ENCODE measurements at places on chromosomes 7 and 10. TPM values are rescaled to one million over a fixed set of nuclear protein-coding genes. Genes with fewer than 3 reads are reported as not detected.

DNA sequence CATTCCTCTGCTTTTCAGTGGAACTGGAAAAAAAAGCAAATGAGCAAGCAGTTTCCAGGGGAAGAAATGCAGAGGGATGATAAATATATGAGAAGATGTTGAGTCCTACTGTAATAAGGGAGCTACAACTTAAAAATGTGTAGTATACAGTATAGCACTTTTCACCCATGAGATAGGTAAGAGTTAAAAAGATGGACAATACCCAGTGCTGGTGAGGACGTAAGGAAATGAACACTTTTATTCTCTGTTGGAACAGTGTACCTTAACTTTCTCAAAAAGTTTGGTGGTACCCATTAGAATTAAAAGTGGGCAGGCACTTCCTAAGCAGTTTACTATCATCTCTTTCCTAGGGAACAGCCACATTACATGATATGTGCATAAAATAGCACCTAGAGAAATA lies 2.7 kb upstream of the FAM170B start:
- no peaks in the 10 kb centered on the region for H3K27me3 ChIP-seq
- H3K36me3 ChIP-seq, result no peaks in the 10 kb centered on the region
- no peak for DNase-seq
- no peaks in the 10 kb centered on the region for H3K4me1 ChIP-seq
- H3K27ac ChIP-seq, result no peak overlapping the region

DNA sequence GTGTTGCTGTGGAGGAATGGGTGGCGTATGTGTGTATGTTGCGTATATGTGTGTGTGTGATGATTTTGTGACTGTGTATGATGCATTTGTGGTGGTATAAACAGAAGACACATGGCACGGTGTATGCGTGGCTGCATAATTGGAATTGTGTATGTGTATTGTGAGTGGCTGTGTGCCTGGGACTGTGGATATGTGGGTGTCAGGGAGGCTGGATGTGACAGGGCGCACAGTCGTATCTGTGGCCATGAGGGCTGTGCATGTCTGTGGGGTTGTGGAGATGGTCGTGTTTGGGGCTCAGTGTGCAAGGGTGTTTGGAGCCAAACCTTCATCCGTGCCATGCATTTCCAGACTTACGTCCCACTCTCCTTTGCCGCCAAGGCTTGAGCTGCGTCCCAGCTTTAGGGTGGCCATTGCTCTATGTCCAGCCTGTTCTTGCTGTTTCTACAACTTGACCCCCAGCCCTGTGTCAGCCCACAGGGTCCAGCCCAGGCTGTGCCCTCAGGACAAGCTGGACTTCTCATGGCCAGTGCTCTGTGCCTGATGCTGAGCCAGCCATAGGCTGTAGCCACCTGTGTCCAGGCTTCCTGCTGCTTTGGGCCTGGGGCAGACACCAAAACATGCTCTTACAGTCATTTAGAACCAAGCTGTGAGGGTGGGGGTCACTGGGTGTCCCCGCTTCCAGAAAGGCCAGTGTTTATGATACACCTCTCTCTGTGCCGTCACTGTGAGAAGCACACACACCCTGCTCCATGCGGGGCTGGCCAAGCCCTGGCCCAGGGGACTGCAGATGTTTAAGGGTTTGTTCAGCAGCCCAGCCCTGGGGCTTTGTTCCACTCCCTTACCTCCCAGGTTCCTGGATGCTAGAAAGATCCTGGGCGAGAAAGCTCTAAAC lies 127.6 kb downstream of the NEURL1 start:
- no peak overlapping the region for H3K4me3 ChIP-seq
- no peak for DNase-seq
- no peaks in the 10 kb centered on the region for H3K4me1 ChIP-seq

- no peak overlapping the region for H3K27ac ChIP-seq
- H3K27me3 ChIP-seq, result no peaks in the 10 kb centered on the region
Observed at GRCh38 chr7:141359740-141360415, 191.3 kb upstream of the AGK start.

- H3K27me3 ChIP-seq, result no peaks in the 10 kb centered on the region
- peaks cover 10% of the 10 kb centered on the region for H3K4me1 ChIP-seq
- no peak overlapping the region for H3K4me3 ChIP-seq
- H3K36me3 ChIP-seq, result no peaks in the 10 kb centered on the region
- peak overlapping the region; percentile 72 for H3K27ac ChIP-seq
- no peak for DNase-seq
Observed at GRCh38 chr7:538764-539685, 19.4 kb upstream of the PDGFA start.

DNA sequence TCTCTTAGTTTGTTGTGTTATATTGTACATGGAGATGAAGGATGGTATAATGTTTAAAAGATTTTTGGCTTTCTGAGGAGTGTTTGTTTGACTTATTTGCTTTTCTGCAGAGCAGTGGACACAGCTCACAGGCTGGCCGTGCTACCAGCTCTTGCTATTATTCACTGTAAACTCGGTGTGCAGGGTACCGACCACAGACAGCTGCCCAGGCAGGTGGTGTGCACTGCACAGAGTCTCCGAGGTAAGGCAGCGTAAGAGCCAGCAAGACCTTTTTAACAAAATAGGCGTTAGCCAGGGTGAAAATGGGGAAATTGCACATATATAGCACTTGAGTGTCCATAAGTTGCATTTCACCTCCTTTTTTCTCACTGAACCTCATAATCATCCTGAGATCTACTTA lies 438.0 kb downstream of the CNTNAP2 start:
- no peaks in the 10 kb centered on the region for H3K36me3 ChIP-seq
- no peaks in the 10 kb centered on the region for H3K4me1 ChIP-seq
- H3K27ac ChIP-seq, result no peak overlapping the region

DNA sequence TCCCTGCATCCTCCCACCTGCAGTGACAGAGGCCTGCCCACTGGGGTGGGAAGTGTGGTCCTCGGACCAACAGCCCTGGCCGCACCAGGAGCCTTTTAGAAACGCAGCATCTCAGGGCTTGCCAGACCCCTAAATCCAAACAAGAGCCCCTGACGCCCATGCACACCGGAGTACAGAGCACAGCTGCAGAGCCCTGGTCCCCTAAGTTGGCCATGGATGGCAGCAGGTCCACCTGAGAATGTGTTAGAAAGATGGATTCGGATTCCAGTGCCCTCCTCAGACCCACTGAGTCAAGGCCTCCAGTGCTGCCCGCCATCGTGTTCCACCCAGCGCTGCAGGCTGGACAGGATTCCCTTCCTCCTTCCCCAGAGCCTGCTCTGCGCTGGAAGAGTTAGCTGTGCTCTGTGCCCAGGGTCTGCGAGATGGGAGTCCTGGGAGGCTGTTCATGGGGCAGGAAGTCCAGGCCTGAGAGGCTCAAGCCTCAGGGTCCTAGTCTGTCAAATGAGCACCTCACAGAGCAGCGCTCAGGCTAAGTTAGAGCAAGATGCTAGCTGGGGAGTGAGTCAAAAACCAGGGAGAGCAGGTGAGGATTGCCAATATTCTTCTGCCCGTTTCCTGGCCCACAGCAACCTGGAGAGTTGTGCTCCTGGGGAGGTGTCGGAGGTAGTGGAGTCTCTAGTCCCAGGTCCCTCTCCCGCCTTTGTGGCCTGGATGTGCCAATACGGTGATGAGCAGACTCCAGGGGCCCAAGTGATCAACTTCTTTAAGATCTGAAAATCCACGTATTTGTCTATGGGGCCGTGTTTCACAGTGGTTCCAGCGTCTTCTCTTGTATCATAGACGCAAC lies 95.9 kb upstream of the GPR26 start:
- H3K36me3 ChIP-seq, result no peaks in the 10 kb centered on the region
- H3K4me3 ChIP-seq, result no peak overlapping the region
- no peak overlapping the region for H3K27ac ChIP-seq
- H3K27me3 ChIP-seq, result no peaks in the 10 kb centered on the region

DNA sequence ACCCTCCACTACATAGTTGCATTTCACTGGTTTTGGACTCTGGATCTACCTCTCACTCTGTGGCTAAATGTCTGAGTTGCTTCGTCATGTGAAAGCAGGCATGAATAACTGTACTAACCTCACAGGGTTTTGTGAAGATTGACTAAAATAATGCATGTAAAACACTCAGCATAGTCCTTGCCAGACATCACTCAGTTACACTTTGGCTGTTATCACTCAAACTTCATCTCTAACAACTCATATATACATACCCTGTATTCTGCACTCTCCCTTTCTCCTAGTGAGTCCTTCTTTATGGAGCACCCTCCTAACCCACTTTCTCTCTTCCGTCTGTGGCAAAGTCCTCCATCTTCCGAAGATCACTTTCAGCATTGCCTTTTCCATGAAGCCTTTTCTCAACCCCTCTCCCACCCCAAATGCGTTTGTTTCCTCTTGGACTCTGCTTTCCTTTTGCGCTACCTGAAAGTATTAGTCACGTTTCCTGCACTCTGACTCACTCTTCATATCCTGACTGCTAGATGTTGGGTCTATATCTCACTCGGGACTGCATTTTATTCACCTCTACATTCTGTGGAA lies 72.6 kb downstream of the OSBPL3 start:
- H3K27me3 ChIP-seq, result no peaks in the 10 kb centered on the region
- no peaks in the 10 kb centered on the region for H3K4me1 ChIP-seq
- no peak overlapping the region for H3K4me3 ChIP-seq

GRCh38 chr10:132061465-132061864 lies 4.3 kb upstream of the JAKMIP3 start:
- no peak overlapping the region for H3K4me3 ChIP-seq
- no peak overlapping the region for H3K27ac ChIP-seq
- DNase-seq, result no peak
- H3K4me1 ChIP-seq, result no peaks in the 10 kb centered on the region
- H3K36me3 ChIP-seq, result no peaks in the 10 kb centered on the region
- H3K27me3 ChIP-seq, result no peaks in the 10 kb centered on the region

GRCh38 chr7:33040803-33041516 lies 21.6 kb downstream of the NT5C3A start:
- H3K4me3 ChIP-seq, result no peak overlapping the region
- H3K27ac ChIP-seq, result peak overlapping the region; percentile 92

DNA sequence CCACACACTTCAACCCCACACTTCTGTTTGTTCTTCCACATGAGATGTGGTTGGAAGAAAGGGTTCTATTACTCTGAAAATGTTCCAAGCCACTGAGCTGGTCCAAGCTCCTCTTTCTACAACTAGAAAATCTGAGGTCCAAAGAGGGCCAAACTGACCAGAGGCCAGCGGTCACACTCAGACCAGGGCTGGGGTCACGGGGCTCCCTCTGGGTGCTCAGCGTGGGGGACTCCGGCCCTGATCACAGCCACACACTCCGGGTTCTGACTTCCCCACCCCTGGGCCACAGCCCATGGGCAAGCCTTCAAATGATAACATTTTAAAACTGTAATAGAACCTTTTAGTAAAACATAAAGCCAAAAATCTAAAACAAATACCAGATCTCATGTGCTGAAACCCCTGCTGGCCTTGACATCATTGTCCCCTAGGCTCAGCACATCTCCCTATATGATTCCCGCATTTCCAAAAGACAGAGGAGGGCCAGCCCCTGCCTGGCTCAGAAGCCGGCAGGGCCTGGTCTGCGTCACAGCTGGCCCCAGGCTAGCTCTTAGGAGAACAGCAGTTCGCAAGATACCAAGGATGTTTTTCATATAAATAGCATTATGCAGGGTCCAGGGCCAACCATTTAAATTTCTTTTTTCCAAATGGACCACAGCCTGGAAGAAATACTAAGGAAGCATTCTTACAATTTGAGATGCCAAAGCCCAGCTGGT lies 3.3 kb downstream of the CRYGN start:
- H3K4me1 ChIP-seq, result no peaks in the 10 kb centered on the region
- H3K4me3 ChIP-seq, result no peak overlapping the region
- H3K27ac ChIP-seq, result no peak overlapping the region

DNA sequence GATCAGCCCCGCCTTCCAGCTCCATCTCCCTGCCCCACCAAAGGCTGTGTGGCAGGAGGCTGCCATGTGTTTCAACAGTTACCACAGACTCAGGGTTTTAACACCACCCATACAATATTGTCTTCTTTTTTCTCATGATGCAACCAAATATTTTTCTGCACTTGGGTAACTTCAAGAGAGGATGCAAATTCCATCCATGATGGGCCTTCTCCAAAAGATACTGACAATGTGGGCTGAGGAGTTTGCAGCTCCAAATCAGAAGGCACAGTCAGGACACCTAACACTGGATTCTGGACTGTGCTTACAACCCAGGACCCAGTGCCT lies 347.9 kb downstream of the GRID1 start:
- no peaks in the 10 kb centered on the region for H3K36me3 ChIP-seq
- H3K27ac ChIP-seq, result peak overlapping the region; percentile 71
- peaks cover 27% of the 10 kb centered on the region for H3K4me1 ChIP-seq
- no peak for DNase-seq

- H3K27me3 ChIP-seq, result no peaks in the 10 kb centered on the region
- H3K36me3 ChIP-seq, result no peaks in the 10 kb centered on the region
- DNase-seq, result no peak
Observed at GRCh38 chr10:26858707-26859034, 2.1 kb downstream of the ABI1 start.

- no peak for DNase-seq
- no peak overlapping the region for H3K4me3 ChIP-seq
- no peaks in the 10 kb centered on the region for H3K36me3 ChIP-seq
- H3K27me3 ChIP-seq, result no peaks in the 10 kb centered on the region
- no peak overlapping the region for H3K27ac ChIP-seq
Observed at GRCh38 chr7:87507446-87507845, 32.0 kb upstream of the ABCB4 start.

DNA sequence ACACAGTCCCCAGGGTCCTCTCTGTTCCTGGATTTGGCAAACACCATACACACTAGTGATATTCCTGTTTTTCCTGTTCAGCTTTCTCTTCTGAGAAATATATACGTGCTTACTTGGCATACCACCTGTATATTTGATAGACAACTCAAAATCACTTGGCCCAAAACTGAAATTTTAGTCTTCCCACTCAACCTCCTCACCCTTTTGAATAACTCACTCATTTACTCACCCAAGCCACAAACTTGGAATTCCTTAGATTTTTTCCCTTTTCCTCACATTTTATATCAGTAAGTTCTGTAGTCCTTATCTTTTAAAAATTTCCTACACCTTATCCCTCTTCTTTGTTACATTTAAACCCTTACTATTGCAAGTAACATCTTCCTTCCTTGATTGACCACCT lies 143.4 kb downstream of the PPP1R3A start:
- H3K27ac ChIP-seq, result no peak overlapping the region
- H3K4me1 ChIP-seq, result no peaks in the 10 kb centered on the region
- no peak for DNase-seq

DNA sequence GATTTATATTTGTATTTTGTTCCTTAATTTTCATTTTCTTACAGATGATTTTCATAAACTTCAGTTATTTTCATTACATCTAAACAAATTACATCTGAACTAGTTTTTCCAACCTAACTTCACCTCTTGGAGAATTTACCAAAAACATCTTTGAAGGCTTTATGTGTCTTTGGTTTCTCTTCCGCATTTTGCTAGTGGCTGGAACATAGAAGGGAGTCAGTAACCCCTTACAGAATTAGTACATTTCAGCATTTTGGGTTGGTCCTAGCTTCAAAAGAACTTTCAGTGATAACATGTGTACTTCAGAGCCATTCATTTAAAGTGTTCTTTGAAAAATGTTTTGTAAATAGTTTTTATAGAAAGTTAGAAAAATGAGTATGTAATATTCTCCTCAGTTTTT lies 169.8 kb upstream of the MTPN start:
- H3K4me3 ChIP-seq, result no peak overlapping the region
- no peak overlapping the region for H3K27ac ChIP-seq
- no peaks in the 10 kb centered on the region for H3K27me3 ChIP-seq
- no peaks in the 10 kb centered on the region for H3K36me3 ChIP-seq
- H3K4me1 ChIP-seq, result no peaks in the 10 kb centered on the region

HNRNPF gene
- polyA plus RNA-seq, result 56.8 TPM

SPDYE16 gene
- polyA plus RNA-seq, result 0.19 TPM

CCL24 gene
- polyA plus RNA-seq, result not detected

LRRC27 gene
- 11.1 TPM for polyA plus RNA-seq

SLC26A3 gene
- polyA plus RNA-seq, result 0.34 TPM

Data from pancreas (tissue), 10 donors.